ENCODE measurements at places on chromosomes 2 and 18.

- no peak for DNase-seq
These were observed 84.7 kb downstream of the EHD3 start for GRCh38 chr2:31318361-31319336.

- no peak for DNase-seq
These were observed 98.8 kb upstream of the MMADHC start for GRCh38 chr2:149686136-149687051.

DNA sequence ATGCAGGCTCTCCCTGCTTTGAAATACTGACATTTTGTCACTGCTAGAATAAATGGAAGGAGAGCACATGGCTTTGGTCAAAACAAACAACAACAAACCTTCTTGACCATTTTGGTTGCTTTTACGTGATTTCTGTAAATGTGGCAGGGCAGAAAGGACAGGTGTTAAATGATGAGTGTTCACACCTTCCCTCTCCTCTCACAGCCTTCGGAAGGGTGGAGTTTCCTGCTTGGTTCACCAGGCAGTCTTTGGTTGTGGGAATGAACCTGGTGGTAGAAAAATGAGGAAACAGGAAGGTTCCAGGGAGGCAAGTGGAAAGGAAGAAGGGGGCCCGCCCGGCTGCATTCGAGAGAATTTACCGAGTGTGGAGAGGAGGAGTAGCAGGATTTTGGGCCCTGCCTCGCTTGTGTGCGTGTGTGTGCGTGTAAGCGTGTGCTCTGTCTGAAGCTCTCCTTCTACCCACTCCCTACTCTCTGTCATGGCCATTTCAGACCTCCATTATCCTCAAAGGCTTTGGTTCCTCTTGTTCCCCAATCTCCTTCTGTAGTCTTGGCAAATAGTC is 23.7 kb upstream of the SPP2 start:
- no peak for DNase-seq

GRCh38 chr2:75166491-75166890 is 32.8 kb downstream of the TACR1 start:
- no peak for DNase-seq

DNA sequence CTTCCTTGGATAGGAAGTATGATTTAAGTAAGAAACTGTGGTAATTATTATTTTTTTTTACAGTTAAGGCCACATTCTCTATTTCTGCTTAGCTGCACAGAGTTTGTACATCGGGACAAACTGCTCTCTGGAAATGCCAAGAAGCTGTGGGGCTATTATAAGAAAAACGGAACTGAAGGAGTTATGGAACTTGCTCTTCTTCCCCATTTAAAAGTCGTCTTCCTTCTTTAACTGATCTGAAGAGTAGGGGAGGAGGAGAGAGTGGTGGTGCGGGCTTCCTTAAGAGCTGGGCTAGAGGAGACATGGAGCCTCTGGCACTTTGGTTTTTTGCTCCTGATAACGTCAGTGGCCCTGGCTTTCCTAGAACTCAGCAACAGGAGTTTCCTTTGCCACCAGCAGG is 54.4 kb downstream of the RAB31 start:
- no peak for DNase-seq

Data from activated naive CD4-positive, alpha-beta T cell (primary cell).